Camera-type eye (tissue), 1 donor: ENCODE measurements at places on chromosomes 7 and 10. TPM values are rescaled to one million over a fixed set of nuclear protein-coding genes. Genes with fewer than 3 reads are reported as not detected.

PNLIPRP2 gene
- not detected for total RNA-seq

INHBA gene
- 8.8 TPM for total RNA-seq

HABP2 gene
- total RNA-seq = not detected

GSTO1 gene
- total RNA-seq = 29.6 TPM

SLC35G1 gene
- total RNA-seq = 8.0 TPM

LGI1 gene
- 12.0 TPM for total RNA-seq

PRPS1L1 gene
- not detected for total RNA-seq

MEOX2 gene
- total RNA-seq = 19.1 TPM

OR2A7 gene
- total RNA-seq = 5.7 TPM

BET1 gene
- 53.2 TPM for total RNA-seq

ASB10 gene
- 0.44 TPM for total RNA-seq

TMEM26 gene
- total RNA-seq = 7.7 TPM

RASSF4 gene
- total RNA-seq = 48.5 TPM

TAS2R3 gene
- total RNA-seq = 4.2 TPM

GARS1 gene
- total RNA-seq = 74.7 TPM

CC2D2B gene
- total RNA-seq = 2.5 TPM

RBM20 gene
- 2.7 TPM for total RNA-seq
